NCI-H774 (cell line): ENCODE measurements at places on chromosomes 1 and 21.
A peak's percentile ranks its signal among the peaks of the same experiment; 100 is the strongest.

- DNase-seq, result no peak
These were observed 4.4 kb downstream of the CASP9 start for GRCh38 chr1:15519625-15520024.

DNA sequence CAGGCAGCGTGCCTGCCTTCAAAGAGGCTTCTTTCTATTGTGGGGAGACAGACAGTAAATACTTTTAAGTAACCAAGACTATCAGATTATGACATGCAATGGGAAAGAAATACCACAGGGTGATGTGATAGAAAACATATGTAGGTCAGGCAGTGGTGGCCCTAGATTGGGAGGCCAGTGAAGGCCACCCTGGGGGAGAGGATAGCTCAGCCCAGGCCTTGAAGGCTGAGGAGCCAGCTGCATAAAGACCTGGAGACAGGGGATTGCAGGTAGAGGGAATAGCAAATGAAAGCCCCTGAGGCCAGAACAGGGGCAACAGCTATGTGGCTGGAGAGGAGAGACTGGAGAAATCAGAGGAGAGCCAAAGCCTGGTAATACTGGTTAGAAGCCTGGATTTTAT, 4.0 kb downstream of the SOX13 start:
- no peak for DNase-seq

DNA sequence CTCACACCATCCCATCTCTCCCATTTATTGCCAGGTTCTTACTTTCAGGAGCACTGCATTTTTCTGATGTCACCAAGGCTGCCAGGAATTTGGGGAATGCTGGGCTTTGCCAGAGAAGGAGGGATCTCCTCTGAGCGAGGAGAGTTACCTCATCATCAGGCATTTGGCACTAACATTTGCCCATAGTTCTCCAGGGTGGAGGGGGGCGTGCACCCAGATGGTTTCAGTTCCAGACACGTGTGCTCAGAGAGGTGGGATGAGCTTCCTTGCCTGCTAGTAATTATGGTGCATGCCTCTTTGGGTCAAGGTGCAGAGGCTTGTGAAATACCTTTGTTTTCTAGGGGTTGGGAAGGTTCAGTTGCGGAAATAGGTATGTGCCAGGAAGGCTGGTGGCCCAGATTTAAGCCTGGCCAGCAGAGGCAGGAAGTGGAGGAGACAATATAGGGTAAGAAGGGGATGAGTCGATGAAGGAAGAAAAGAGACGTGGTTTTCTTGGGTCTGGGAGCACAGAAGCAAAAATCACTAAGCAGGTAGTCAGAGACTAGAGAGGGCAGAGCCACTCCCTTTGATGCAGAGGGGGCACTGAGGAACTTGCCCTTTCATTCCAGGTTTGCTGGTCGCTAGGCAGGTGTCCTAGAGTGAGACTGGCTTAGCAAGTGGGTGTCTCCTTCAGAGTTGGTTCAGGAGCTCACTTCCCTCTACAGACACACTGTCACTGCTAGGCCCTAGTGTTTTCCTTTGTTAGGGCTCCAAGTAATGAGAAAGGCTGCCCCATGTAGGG, 7.2 kb downstream of the TUFT1 start:
- DNase-seq, result no peak

- peak; percentile 78 for DNase-seq
These were observed 1133.7 kb upstream of the NCAM2 start for GRCh38 chr21:19864476-19864875.

DNA sequence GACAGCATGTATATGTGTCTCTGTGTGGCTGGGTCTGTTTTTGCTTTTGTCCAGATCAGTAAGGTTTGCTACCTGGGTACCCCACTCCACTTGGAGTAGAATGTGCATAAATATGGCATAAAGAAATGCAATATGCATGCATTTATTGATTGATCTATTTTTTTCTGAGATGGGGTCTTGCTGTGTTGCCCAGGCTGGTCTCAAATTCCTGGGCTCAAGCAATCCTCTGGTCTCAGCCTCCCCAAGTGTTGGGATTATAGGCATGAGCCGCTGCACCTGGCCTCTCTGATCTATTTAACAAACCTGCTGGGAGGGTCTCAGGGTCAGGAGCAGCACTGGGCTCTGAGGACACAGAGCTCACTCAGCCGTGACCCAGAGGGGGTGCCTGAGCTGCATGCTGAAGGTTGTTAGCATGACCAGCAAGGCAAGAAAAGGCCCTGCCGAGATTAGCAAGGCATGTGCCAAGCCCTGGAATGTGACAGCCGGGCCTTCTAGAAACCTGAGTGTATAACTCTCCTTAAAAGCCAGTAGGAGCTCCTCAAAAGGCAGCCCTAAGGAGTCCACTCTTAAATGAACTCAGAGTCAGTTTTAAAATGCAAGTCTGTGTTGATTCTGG, 22.5 kb downstream of the PCSK9 start:
- no peak for DNase-seq
